COLO829 (cell line): ENCODE measurements at places on chromosomes 1 and 21.

DNA sequence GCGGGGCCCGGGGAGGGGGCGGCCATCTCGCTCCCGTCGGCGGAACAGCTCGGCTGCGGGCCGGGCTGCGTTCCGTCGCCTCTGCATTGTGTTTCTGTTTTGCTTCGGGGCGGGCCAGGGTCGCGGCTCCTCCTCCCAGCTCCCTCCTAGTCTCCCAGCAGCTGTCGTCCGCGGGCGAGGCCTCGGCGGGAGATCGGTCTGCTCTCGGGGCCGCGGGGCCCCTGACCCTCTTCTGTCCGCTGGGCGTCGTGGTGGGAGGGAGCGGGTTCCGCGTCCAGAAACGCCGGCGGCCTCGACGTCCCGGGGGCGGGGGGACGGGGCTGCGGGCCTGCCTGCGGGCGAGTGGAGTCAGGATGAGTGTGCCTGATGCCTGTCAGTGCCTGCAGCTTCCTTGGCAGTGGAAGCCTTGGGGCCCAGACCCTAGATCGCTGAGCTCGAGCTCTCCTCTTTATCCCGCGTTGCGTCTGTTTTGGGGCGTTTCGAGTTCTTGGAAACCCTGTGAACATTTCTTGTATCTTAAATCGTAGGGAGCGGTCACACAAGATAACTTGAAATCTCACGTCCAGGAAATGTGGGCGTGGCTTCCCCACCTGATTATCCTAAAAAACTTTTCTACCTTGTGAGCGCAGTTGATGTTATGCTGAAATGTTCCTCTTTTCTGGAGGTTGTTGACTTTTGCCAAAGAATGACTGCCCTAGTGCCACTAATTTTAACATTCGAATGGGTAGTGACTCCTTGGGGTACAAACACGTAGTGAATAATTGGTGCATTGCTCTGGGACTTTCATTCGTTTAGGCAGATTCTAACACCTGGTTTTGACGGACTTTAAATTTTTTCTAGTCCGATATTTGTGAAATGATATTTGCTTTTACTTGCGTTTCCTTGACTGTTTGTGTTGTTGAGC, 676 bp downstream of the MORC3 start:
- no peak for DNase-seq

DNA sequence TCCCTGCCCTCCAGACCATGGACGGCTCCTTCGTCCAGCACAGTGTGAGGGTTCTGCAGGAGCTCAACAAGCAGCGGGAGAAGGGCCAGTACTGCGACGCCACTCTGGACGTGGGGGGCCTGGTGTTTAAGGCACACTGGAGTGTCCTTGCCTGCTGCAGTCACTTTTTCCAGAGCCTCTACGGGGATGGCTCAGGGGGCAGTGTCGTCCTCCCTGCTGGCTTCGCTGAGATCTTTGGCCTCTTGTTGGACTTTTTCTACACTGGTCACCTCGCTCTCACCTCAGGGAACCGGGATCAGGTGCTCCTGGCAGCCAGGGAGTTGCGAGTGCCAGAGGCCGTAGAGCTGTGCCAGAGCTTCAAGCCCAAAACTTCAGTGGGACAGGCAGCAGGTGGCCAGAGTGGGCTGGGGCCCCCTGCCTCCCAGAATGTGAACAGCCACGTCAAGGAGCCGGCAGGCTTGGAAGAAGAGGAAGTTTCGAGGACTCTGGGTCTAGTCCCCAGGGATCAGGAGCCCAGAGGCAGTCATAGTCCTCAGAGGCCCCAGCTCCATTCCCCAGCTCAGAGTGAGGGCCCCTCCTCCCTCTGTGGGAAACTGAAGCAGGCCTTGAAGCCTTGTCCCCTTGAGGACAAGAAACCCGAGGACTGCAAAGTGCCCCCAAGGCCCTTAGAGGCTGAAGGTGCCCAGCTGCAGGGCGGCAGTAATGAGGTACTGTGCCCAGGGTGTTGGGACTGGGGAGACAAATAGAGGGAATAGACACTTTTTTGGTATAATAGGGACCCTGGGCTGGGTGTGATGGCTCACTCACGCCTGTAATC, 1.0 kb downstream of the ZBTB48 start:
- DNase-seq = no peak

DNA sequence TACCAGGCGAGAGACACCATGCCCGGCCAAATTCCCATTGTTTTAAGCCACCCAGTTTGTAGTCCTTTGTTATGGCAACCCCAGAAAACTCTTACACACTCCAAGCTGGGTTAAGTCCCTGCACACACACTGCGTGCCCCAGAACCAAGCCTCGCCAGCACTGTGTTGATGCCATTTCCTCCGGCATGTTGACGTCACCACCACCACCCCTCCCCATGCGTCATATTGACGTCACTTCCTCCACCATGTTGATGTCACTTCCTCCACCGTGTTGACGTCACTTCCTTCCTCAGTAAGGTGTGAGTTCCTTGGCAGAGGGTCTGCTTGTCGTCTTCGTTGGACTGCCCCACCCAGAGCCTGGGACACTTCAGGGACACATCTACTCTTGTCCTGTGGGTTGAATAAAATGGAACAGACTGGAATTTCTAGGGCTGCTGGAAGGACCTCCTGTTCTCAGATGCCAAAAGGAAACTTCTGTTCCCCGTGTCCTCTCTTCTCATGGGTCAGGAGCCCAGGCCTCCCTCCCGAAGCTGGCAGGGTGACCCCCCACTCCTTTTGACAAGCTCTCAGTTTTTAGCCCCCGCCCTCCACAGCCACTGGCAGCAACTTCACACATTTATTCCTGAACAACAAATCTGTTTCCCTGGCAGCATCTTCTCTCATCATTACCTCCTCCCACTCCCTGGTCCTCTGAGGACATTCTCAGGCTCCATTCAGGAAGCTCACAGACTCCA, 643.3 kb downstream of the NPHP4 start:
- no peak for DNase-seq

DNA sequence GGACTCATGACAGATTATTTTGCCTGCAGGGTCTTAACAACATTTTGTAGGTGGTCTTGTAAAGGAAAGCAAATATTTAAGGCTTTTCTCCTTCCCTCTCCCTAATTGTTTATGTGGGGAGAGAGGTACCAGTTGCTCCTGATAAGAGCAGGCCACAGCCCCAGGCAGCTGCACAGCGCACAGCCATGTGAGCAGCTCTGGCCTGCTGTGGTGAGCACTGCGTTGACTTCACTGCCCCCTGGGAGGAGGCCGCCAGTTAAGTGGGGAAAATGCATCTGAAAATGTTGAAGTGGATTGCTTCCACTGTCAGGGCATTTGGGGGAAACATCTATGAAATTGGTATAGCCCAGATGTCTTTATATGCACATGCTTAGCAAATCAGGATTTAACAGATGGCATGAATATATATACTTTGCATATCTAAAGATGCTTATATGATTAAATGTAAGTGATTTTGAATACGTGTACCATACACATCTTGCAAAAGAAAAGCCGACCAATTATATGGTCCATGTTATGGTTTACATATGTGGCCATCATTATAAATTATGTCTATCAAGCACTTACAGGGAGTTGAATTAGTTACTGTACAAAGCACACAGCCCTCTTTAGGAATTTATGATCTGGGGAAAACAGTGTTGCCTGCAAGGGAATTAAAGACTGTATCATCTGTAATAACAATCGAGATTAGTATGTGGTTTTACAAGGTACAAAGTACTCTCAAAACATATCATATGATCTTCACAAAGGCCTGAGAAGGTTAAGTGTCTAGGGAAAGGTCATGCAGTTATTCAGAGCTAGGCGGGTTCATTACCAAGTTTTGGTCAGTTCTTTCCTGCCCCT, 132.1 kb downstream of the RHOU start:
- DNase-seq = no peak

GRCh38 chr1:76073481-76073880, 1.1 kb upstream of the ST6GALNAC3 start:
- DNase-seq = peak; percentile 22

- DNase-seq = no peak
Observed at GRCh38 chr21:46065914-46066551, 31.9 kb upstream of the COL6A2 start.

DNA sequence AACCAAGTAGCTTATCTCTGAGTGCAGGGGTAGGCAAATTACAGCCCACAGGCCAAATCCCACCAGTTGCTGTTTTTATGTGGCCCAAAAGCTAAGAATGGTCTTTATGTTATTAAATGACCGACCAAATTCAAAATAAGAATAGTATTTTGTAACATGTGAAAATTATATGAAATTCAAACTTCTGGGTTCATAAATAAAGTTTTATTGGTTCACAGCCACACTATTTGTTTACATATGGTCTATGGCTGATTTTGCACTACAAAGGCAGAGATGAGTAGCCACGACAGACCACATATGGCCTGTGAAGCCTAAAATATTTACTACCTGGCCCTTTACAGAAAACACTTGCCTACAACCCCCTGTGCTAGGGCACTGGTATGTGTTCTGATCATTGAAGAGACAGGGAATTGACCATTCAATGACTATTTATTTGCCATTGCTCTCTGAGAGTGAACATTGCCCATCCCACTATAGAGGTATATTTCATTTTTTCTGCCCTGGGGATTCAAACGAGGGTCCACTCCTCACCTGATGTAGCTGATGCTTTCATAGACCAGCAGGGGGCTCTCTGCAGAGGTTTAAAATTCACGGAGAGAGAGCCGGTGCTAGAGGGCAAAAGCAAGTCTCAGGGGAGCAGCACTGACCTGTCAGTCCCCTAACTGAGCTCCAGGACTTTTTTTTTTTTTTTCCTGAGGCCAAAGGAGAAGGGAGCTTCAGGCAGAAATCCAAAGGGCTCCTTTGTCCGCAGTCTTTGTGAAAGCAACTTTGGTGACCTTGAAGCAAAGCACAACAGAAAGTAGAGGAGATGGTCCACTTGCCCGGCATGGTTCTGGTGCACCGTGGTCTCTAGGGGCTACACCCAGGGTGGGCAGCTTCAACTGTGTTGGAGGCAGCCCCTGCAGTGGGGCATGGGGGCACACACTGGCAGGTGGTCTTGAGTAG, 7.3 kb upstream of the GNL2 start:
- DNase-seq = peak; percentile 55

- no peak for DNase-seq
Observed at GRCh38 chr21:43744725-43745124, 25.8 kb downstream of the PDXK start.

DNA sequence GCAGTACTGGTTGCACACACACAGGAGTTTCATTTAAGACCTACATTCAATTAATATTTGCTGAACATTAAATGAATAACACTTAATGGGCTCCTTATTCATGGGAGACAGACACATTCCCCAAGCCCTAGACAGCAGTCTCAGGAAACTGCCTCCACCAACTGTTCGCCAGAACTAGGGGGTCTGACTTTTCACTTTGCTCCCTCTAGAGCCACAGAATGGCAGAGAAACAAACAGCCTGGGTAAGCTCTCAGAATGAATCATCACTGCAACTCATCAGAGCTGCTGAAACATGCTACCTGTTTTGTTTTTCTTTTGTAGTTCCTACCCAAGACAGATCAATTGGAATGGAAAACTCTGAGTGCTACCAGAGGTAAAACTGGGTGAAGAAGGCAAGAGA, 31.7 kb downstream of the ELK4 start:
- no peak for DNase-seq

- no peak for DNase-seq
Observed at GRCh38 chr1:172991674-172992400, 58.9 kb downstream of the TNFSF18 start.

- no peak for DNase-seq
Observed at GRCh38 chr1:82792151-82792550, 991.4 kb downstream of the ADGRL2 start.

GRCh38 chr1:91057784-91058183, 35.9 kb upstream of the ZNF644 start:
- no peak for DNase-seq

GRCh38 chr1:43540653-43541071, 10.0 kb downstream of the PTPRF start:
- no peak for DNase-seq

- no peak for DNase-seq
Observed at GRCh38 chr1:163709636-163710035, 387.9 kb downstream of the NUF2 start.

GRCh38 chr1:167483790-167484189, 34.5 kb downstream of the CD247 start:
- no peak for DNase-seq

- no peak for DNase-seq
Observed at GRCh38 chr1:37704966-37705365, 12.7 kb downstream of the CDCA8 start.

GRCh38 chr1:229480495-229480894, 27.6 kb downstream of the NUP133 start:
- DNase-seq = no peak

DNA sequence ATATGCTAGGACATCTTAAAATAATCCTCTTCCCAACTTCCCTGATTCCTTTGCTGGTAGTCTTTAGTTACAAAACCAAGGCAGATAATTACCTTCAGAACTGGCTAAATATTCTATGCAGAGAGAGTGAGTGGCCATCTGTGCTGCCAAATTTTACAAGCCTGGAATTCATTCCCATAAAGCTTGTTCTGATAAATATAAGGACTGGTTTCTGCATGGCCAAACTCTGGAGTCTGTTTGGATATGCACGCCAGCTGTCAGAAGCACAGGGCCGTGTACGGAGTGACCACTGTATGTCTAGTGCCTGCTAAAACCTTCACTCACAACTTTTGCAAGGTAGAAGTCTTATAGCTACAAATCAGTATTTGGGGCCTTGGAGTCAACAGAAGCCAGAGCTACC, 66.5 kb upstream of the RAVER2 start:
- DNase-seq = no peak
